ENCODE measurements at places on chromosomes 2 and 18. TPM values are rescaled to one million over a fixed set of nuclear protein-coding genes. Genes with fewer than 3 reads are reported as not detected.

GPR39 gene
- not detected for total RNA-seq

PDE11A gene
- total RNA-seq: not detected

TEKT4 gene
- not detected for total RNA-seq

- H3K36me3 ChIP-seq: no peaks in the 10 kb centered on the region
- H3K27me3 ChIP-seq: no peaks in the 10 kb centered on the region
- no peak overlapping the region for H3K4me3 ChIP-seq
- DNase-seq: no peak
- H3K27ac ChIP-seq: no peak overlapping the region
Observed at GRCh38 chr2:147094077-147094476, 750.8 kb upstream of the ACVR2A start.

GRCh38 chr2:104849101-104849500, 4.8 kb upstream of the POU3F3 start:
- no peak for DNase-seq
- H3K4me3 ChIP-seq: no peak overlapping the region
- peaks cover 15% of the 10 kb centered on the region for H3K4me1 ChIP-seq

DNA sequence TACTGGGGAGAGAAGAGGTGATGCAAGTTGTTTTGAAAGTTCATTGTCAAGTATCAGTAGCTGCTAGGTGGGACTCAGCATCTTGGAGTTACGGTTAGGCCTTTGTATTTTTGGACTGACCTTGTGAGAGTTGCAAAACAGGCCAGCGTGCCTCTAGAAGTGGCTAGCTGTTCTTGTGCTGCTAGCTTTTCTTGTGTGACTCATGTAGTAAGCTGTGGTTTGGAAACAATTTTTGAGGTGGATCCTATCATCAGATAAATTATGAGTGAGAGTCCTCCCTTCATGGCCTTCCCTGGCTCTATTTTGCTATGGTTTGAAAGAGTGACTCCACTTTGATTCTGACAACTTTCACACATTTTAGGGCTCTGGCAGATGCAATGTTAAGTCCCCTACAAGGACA, 409.2 kb upstream of the HS6ST1 start:
- no peaks in the 10 kb centered on the region for H3K36me3 ChIP-seq
- no peak for DNase-seq
- H3K4me3 ChIP-seq: no peak overlapping the region
- no peak overlapping the region for H3K27ac ChIP-seq

DNA sequence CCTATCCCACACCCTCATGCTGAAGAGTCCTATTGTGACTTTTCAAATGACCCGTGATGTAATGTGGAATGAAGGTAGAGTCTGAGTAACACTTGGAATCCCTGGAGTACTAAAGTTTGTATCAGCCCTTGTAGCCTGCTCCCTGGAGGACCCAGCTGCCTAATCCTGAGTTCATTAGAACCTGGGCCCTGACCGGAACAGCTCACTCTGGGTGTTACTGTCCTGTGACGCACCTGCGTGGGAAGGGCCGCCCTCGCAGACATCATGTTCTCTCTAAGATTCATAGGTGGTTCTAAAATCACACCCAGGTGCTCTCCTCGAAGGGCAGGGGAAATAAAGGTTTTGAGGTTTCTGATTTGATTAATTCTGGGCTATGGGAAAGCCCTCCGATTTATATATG, 62.3 kb downstream of the NCK2 start:
- peaks cover 86% of the 10 kb centered on the region for H3K4me1 ChIP-seq
- H3K4me3 ChIP-seq: peak overlapping the region; percentile 61
- H3K36me3 ChIP-seq: peaks cover 4% of the 10 kb centered on the region
- peak overlapping the region; percentile 66 for H3K27ac ChIP-seq

DNA sequence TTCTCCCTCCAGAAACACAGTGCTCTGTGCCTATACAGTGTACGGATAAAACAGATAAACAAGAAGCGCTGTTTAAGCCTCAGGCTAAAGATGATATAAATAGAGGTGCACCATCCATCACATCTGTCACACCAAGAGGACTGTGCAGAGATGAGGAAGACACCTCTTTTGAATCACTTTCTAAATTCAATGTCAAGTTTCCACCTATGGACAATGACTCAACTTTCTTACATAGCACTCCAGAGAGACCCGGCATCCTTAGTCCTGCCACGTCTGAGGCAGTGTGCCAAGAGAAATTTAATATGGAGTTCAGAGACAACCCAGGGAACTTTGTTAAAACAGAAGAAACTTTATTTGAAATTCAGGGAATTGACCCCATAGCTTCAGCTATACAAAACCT, 70.7 kb downstream of the TANK start:
- no peak overlapping the region for H3K27ac ChIP-seq
- DNase-seq: no peak
- H3K27me3 ChIP-seq: no peaks in the 10 kb centered on the region
- H3K4me1 ChIP-seq: peaks cover 3% of the 10 kb centered on the region
- H3K36me3 ChIP-seq: peaks cover 62% of the 10 kb centered on the region

- no peak for DNase-seq
- no peaks in the 10 kb centered on the region for H3K36me3 ChIP-seq
- peaks cover 10% of the 10 kb centered on the region for H3K27me3 ChIP-seq
- no peaks in the 10 kb centered on the region for H3K4me1 ChIP-seq
- no peak overlapping the region for H3K27ac ChIP-seq
- no peak overlapping the region for H3K4me3 ChIP-seq
Observed at GRCh38 chr2:172293952-172294351, 133.4 kb upstream of the ITGA6 start.

DNA sequence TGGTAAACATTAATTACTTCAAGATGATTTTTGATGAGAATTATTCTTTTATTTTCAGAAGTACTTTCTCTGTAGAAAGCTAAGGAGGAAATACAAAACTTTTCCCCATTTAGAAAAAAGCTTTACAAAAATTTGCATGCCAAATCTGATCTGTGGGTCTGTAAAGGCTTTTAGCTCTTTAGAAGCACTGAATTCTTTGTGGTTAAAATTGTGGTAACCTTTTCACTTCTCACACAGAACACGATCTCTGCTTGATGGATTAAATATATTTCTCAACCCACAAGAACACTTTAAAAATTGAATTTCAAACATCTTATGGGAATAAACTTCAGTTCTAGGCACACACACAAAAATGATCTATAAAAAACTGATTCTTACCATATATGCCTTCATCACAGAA, 63.7 kb downstream of the VIL1 start:
- peaks cover 55% of the 10 kb centered on the region for H3K36me3 ChIP-seq
- peaks cover 4% of the 10 kb centered on the region for H3K4me1 ChIP-seq
- H3K27ac ChIP-seq: no peak overlapping the region
- no peak overlapping the region for H3K4me3 ChIP-seq
- H3K27me3 ChIP-seq: no peaks in the 10 kb centered on the region
- DNase-seq: no peak

GRCh38 chr18:55444536-55444935, 143.5 kb downstream of the TCF4 start:
- H3K36me3 ChIP-seq: no peaks in the 10 kb centered on the region
- no peaks in the 10 kb centered on the region for H3K27me3 ChIP-seq
- no peak overlapping the region for H3K27ac ChIP-seq
- no peak for DNase-seq

GRCh38 chr18:74942319-74942910, 266.5 kb downstream of the PTGR3 start:
- H3K27me3 ChIP-seq: no peaks in the 10 kb centered on the region
- no peak overlapping the region for H3K27ac ChIP-seq
- no peaks in the 10 kb centered on the region for H3K36me3 ChIP-seq
- no peak for DNase-seq

Data from CD4-positive, CD25-positive, alpha-beta regulatory T cell (primary cell).